ENCODE measurements at places on chromosomes 5 and 9.

GRCh38 chr9:103427696-103428095 is 432.6 kb downstream of the CYLC2 start:
- no peak overlapping the region for H3K27ac ChIP-seq
- no peak for DNase-seq
- no peak overlapping the region for H3K4me3 ChIP-seq
- H3K4me1 ChIP-seq: no peaks in the 10 kb centered on the region

DNA sequence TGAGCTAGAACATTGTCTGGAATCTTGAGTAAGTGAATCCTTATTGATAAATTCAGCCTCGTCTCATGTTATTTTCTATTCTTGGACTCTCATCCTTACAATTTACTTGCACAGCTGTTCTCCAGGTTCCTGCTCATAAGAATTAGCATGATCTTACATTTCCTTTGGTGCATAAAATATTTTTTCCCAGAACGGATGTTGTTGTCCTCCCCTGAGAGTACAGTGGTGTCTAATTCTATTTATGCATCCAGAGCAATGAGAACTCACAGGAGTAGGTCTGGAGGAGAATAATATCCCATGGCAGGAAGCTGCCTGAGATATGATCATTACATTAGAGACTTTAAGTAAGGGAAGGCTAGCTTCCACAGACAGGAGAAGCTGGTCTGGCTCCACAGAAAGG is 178.4 kb upstream of the MAST4 start:
- no peak for DNase-seq
- no peak overlapping the region for H3K27ac ChIP-seq
- no peak overlapping the region for H3K4me3 ChIP-seq

DNA sequence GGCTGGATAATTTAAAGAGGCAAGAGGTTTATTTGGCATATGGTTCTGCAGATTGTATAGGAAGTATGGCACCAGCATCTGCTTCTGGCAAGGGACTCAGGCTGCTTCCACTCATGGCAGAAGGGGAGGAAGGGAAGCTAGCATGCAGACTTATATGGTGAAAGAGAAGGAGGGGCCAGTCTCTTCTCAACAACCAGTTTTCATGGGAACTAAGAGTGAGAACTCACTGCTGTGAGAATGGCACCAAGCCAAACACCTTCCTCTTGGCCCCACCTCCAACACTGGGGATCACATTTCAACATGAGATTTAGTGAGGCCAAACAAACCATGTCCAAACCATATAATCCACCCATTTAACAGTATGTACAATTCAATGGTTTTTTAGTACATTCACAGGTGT is 113.3 kb upstream of the SHB start:
- H3K27ac ChIP-seq: no peak overlapping the region
- no peaks in the 10 kb centered on the region for H3K36me3 ChIP-seq
- no peaks in the 10 kb centered on the region for H3K27me3 ChIP-seq
- peaks cover 8% of the 10 kb centered on the region for H3K4me1 ChIP-seq
- H3K4me3 ChIP-seq: no peak overlapping the region

- DNase-seq: no peak
- no peaks in the 10 kb centered on the region for H3K4me1 ChIP-seq
- peaks cover 8% of the 10 kb centered on the region for H3K36me3 ChIP-seq
- no peaks in the 10 kb centered on the region for H3K27me3 ChIP-seq
Measured at GRCh38 chr5:58545912-58546311, 37.0 kb upstream of the RAB3C start.

DNA sequence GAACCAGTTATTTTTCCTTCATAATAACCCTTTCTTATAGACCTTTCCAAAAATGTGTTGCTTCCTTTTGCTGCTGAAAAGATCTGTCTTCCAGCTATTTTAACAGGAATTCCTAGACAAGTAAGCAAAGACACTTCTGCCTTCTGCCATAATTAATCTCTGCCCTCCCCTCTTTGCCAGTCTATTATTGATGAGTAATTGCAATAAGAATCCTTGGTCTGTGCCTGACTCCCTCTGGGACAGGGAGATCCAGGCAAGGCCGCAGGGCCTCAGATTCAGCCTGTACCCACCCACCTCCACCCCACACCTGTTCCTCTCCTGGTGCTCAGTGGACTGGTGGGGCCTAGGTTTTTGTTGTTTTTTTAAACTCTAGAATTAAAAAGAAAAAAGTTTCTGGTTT is 8.3 kb downstream of the FOXD1 start:
- H3K27me3 ChIP-seq: peaks cover 100% of the 10 kb centered on the region
- peaks cover 55% of the 10 kb centered on the region for H3K4me1 ChIP-seq
- no peaks in the 10 kb centered on the region for H3K36me3 ChIP-seq
- H3K27ac ChIP-seq: no peak overlapping the region
- DNase-seq: no peak

GRCh38 chr5:96751203-96752169 is 56.3 kb downstream of the ERAP1 start:
- H3K36me3 ChIP-seq: no peaks in the 10 kb centered on the region
- H3K4me1 ChIP-seq: no peaks in the 10 kb centered on the region
- no peak overlapping the region for H3K27ac ChIP-seq
- no peak overlapping the region for H3K4me3 ChIP-seq
- no peaks in the 10 kb centered on the region for H3K27me3 ChIP-seq

DNA sequence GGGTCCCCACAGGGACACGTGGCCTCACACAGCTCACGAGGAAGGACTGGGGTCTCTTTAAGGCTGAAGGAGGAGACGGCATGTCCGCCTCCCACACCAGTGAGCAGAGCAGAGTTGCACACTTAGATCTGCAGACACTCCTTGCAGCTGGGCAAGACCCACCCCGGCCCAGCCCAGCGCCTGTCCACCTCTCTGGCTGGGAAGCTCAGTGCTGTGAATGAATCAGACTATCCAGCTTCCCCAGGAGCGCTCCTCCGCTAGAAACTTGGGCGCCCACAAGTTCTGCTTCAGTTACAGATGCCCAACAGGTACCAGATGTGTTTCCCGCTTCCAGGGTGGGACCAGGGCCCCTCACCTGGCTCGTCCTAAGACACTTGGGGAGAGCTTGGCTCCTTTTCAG is 78.9 kb downstream of the NSUN2 start:
- no peak for DNase-seq
- no peak overlapping the region for H3K4me3 ChIP-seq
- no peak overlapping the region for H3K27ac ChIP-seq

- H3K4me1 ChIP-seq: 0 out of 2 replicates have a peak, but pooled peaks cover 8% of the 10 kb centered on the region
- no peak overlapping the region for H3K27ac ChIP-seq
- H3K4me3 ChIP-seq: no peak overlapping the region
- no peaks in the 10 kb centered on the region for H3K27me3 ChIP-seq
- H3K36me3 ChIP-seq: peaks cover 24% of the 10 kb centered on the region
- no peak for DNase-seq
Measured at GRCh38 chr9:128634111-128634510, 22.5 kb downstream of the DYNC2I2 start.

GRCh38 chr9:114953959-114954358 is 23.6 kb upstream of the TNFSF8 start:
- no peak overlapping the region for H3K27ac ChIP-seq
- no peak overlapping the region for H3K4me3 ChIP-seq
- H3K36me3 ChIP-seq: no peaks in the 10 kb centered on the region
- peaks cover 6% of the 10 kb centered on the region for H3K4me1 ChIP-seq

DNA sequence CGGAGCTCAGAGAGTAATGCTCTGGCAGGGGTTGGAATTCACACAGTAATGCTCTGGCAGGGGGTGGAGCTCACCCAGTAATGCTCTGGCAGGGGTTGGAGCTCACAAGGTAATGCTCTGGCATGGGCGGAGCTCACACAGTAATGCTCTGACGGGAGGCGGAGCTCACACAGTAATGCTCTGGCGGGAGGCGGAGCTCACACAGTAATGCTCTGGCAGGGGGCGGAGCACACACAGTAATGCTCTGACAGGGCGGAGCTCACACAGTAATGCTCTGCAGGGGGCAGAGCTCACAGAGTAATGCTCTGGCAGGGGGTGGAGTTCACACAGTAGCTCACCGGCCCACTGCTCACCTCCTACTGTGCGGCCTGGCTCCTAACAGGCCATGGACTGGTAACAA is 47.2 kb upstream of the LPCAT1 start:
- H3K4me3 ChIP-seq: no peak overlapping the region
- H3K4me1 ChIP-seq: no peaks in the 10 kb centered on the region
- H3K27me3 ChIP-seq: no peaks in the 10 kb centered on the region

All from GM23338 (cell line).